ENCODE measurements at places on chromosomes 6 and 20.

DNA sequence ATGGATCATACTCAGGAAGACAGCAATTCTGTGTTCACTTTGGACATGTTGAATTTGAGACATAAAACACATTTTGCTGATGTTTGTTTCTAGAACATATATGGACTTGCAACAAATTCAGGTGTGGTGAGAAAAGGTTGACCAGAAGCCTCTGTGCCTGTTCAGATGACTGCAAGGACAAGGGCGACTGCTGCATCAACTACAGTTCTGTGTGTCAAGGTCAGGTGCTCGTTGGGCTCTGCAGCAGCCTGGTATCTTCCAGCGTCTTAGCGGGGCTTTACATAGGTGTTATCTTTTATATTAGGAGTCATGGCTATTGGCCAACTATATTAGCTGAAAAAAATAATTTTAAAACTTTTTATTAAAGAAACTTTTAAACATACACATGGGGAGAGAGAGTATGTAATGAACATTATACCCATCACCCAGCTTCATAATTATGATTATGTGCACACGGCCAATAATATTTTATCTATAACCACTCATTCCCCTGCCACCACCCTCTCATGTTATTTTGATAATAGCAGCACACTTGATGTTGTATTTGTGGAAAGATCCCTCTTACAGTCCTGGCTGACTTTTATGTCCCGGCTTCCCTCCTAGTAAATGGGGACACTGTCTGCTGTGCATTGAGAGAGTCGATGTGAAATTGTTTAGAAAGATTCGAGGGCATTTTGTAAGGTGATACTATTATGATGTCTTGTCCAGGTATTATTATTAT is 43.4 kb downstream of the ENPP1 start:
- DNase-seq, result no peak

DNA sequence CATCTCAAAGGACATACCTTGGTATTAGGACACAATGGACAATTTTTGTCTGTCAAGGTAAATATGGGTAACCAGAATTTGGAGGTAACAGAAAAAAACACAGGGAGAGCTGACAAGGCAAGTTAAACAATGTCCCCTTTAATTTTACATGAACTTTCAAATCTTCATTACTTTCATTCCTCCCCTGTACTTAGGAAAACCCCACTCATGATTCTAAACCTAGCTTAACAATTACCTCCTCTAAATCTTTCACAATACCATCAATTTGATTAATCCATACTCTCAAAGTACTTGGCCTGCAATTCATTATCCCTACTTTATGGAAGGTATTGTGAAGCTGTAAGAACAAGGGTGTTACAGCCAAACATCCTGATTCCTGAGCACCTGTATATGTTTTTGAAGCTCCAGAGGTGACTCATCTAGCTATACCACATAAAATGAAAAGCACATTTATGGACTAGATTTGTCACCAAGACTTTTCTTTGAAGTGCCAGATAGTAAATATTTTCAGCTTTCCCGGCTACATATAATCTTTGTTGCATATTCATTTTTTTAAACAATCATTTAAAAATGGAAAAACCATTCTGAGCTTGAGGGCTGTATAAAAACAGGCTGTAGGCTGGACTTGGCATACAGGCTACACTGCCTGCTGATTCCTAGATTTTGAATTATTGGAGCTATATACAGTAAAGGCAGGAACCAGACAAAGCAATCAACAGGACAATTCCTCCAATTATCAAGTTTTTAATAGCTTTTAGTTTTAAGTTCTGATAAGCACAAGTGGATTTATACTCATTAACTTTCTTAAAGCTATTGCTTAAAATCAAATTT is 22.9 kb downstream of the DEK start:
- no peak for DNase-seq

- DNase-seq, result no peak
These were observed 206.7 kb upstream of the SULF2 start for GRCh38 chr20:47991875-47992488.

- DNase-seq, result no peak
These were observed 282.8 kb upstream of the FOXQ1 start for GRCh38 chr6:1029141-1029540.

- DNase-seq, result no peak
These were observed 44.2 kb upstream of the RNF24 start for GRCh38 chr20:4059606-4060005.

DNA sequence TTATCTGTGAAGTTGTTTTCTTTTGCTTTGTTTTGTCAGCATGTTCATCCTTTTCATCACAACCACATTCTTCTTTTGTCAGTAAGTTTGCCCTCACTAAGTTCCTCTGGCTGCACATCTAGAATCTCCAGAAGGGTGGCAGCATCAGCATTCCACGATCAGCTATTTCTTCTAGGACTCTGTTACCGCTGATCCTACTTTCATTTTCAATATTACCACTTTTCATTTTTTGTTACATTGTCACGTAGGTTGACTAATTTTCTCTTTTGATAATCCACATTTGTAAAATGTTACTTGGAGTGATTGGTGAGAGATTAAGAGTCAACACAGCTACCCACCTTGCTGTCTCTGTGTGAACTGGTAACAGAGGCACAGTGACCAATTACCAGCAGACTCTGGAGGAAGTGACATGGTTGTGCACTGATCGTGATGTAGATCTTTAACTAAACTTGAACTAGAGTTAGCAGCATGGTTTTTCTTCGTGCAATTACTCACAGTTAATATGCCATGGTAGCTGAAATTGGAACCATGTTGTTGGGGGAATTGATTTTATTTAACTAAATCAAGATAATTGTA is 307.9 kb upstream of the SLC35B3 start:
- DNase-seq, result no peak

DNA sequence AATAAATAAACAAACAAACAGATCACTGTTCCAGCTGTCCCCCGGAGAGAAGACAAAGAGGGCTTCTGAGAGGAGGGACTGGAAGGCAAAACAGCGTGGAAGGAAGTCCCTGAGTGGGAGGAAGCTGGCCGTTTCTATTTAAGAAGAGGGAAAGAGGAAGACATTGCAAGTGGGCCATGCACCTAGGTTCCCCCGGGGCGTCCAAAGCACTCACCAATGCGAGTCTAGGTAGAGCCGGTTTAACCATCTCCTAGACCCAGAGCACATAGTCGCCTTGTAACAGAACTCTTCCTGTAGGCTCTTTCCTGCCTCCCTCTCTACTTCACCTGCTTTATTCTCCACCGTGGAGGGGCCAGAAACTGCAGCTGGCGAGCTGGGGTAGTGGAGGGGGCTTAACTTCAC is 158.4 kb downstream of the ZDHHC14 start:
- DNase-seq, result no peak

GRCh38 chr20:51678026-51678697 is 90.0 kb downstream of the ATP9A start:
- DNase-seq, result no peak

- DNase-seq, result no peak
These were observed at the start of gene DBNDD2 for GRCh38 chr20:45407783-45408645. Gene DBNDD2 (plus strand): TSS chr20:45408289. CDS start chr20:45408468, 179 bp downstream.

DNA sequence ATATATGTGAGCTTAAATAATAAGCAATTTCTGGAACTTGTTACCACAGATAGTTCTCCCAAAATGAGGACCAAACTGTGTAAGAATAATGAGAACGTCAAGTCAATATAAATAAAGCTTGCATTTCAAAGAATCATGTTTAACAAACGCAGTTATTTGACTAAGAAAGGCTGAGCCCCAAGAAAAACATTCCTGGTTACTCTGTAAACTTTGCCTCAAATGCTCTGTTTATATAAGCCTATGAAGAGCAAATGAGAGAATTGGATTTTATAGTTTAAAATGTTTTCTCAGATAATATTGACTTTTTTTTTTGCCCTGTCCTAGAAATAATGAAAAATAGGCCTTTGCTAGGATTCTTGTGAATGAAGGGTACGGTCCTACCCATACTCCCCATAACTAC is 81.3 kb downstream of the C6orf52 start:
- DNase-seq, result no peak

DNA sequence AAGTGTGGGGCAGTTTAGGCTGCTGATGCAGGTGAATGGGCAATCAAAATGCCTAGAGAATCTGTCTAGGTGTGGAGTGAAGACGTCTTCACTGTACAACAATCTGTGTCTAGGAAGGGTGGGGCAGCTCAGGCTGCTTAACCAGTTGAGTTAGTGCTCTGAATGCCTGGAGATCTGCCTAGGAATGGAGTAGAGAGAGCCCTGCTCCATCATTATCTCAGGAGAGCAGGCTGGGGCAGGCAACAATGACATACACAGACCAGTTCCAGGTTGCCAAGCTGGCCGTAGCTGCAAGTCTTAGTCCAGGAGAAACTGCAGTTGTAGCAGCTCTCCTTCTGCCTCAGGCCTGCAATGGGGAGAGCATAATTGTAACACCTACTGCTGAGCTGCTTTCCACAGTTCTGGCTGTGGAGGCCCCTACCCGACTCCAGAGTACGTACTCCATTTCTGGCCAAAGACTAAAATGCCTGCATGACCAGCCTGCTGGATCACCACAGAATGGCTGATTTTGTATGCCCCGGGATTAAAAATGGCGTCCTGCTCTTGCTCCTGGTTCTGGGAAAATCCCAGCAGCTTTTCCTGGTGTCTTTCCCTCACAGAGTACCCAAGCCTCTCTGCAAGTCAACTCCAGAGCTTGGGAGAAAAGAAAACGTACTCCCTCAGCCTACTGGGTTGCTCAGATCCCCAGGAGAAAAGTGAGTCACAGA is 545.4 kb downstream of the ADGRB3 start:
- no peak for DNase-seq

- peak; percentile 2 for DNase-seq
These were observed at the start of gene PDE7B for GRCh38 chr6:135851442-135852271. Gene PDE7B (plus strand): TSS chr6:135851701.

DNA sequence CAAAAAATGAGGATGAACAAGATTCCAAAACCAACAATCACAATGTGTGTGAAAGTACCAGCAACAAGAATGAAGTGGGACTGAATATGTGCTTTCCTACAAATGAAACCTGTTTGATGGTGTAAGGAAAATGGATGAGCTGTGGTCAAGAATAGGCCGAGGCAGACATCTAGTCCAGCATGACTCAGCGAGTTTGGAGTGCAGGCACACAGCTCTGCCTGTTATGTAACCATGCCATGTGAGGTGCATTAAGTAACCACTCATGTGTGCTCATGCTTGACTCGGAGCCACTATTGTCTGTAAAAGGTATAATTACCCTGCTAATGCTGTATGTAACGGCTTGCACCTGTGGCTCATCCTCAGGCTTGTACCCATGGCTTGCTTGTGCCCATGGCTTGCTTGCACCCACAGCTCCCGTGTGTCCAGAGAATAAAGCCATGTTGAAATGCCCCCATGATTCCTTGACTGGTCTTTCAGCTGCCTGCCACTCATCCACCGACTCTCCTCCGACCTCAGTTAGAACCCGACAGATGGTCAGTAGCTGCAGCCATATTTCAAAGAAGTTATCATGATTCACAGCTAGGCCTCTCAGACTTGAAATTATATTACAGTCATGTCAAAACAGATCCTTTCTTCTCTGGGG is 98.7 kb downstream of the BACH2 start:
- no peak for DNase-seq

DNA sequence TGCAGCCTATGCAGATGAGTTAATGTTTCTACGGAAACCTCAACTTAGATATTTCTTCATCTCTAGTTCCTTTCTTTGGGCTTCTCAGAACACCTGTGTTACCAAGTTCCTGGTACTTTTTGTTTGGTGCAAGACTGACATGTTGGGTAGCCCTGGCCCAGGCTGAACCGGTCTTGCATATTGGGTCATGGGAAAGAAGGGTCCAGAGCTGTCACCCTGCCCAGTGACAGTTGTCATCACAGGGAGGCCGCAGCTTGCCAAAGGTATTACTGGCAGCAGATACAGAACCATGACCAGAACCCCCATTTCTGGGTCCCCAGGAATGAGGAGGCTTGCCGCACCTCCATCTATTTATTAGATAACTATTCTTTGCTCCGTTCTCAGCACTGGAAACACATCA is 40.2 kb downstream of the PDYN start:
- no peak for DNase-seq

DNA sequence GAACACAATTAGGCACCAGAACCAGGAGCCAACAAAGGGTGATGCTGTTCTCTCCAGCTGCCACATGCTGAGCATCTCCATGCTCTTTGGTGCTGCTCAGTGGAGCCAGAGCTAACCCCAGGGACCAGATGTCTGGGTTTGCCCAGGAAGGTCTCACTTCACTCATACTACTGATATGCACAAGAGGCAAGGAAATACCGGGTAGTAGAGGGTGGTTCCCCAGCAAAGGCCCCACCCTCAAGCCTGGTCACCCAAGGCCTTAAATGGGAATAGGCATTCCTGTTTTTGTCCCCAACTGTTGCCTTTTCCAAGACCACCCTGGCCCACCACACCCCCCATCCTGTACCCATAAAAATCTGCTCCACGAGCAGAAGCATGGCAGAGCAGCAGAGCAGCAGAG is 204.5 kb upstream of the TAB2 start:
- DNase-seq, result no peak

DNA sequence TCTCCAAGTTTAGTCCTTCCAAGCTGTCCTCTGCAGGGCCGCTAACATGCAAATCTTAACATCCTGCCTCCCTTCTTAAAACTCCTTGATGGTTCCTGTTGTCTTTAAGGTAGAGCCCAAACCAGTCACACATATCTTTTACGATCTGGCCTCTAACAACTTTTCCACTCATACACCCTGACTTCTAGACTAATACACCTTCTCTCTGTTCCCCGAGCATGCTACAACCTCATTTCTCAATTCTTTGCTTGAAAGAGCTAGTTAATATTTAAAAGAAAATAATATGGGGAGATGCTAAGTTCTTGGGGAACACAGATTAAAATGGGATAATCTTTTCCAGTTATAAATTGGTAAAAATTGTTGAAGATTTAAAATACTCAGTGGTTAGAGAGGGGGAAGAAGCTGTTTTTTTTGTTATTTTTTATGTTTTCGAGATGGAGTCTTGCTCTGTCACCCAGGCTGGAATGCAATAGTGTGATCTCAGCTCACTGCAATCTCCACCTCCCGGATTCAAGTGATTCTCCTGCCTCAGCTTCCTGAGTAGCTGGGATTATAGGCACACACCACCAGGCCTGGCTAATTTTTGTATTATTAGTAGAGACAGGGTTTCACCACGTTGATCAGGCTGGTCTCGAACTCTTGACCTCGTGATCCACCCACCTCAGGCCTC is 250.7 kb downstream of the MAFB start:
- no peak for DNase-seq

- no peak for DNase-seq
These were observed 262.3 kb downstream of the ZNF217 start for GRCh38 chr20:53331151-53331973.

DNA sequence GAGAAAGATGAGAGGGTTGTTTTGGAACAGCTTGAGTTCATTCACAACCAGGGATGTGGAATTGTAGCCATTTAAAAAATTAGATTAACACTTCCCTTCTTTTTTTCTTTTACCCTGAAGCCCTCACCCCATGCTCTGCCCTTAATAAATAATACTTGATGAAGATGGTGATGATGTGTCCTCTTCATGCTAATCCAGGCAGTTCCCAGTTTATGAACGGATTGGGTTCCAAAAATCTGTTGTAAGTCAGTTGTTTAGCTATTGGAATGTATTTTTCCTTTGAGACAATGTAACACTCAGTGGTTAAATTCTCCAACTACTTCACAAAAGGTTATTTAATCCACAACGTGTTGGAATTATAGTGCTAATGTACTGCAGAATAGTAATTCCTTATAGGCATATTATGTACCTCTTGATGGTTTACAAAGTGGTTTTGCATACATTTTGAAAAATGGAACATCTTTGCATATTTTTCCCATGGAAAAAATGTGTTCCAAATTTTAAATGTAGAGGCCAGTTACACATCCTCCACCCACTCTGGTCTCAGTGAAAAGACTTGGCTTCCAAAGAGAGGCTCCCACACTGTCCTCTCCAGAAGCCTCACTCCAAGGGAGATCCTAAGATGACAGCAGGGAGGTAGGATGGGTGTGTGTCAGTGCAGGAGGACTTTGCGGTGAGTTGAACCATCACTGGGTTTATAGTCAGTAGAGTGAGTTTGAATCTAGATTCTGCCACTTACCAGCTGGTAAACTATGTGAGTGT is 45.8 kb upstream of the CEP162 start:
- no peak for DNase-seq

Data from effector memory CD4-positive, alpha-beta T cell (primary cell).